ENCODE measurements at places on chromosomes 2 and 18.

DNA sequence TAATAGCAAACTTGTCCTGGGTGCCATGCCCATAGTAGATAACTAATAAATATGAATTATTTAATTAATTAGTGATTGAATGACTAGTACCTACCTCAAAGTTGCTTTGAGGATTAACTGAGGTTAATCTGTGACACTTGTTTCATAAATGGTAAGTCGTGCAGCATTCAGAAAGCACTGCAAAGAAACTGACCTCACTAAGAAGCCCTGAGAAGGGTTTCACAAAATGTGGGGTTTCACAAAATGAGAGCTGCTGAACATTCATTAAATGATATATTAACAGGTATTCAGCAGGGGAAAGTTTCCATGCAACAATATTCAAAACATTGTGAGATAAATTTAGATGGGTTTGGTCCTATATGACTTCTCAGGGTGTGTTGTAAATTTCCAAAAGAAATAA, 236.2 kb downstream of the OSR1 start:
- DNase-seq: no peak

- DNase-seq: no peak
These were observed 4.2 kb upstream of the ONECUT2 start for GRCh38 chr18:57431002-57431382.

- DNase-seq: peak; percentile 88
These were observed 39.5 kb upstream of the MCFD2 start for GRCh38 chr2:46954951-46955571.

- no peak for DNase-seq
These were observed 694.8 kb upstream of the SLC39A10 start for GRCh38 chr2:194962254-194962653.

GRCh38 chr2:156110890-156111289, 221.6 kb downstream of the NR4A2 start:
- DNase-seq: no peak

DNA sequence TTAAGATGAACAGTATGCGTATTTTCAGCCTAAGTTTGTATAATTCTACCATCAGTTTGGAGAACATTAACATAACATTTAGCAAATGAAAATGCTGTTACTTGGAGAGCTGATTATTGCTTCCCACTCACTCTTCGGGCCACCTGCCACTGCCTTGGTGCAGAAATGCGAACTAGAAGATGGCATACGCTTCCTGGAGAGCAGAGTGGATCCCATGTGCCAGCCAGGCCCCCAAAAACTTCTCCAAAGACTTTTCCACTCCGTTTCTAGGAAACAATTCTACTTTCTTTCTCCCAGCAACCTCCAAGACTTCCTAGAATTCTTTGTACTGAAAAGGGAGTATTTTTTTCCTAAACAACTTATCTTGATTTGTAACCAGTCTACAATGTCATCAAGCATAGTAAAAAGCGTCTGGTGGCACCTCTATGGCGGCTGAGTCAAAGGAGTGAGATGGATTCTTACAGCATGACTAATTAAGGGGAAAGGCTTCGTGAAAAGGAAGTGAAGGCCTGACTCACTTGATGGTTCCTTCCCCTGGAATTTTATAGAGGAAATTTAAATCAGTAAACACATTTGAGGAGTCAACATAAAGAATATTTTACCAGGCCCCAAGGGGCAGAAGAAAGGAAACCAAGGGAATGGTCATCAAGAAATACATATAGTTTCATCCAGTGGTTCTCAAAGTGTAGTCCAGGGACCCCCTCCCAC, 36.6 kb downstream of the FEZ2 start:
- DNase-seq: no peak

GRCh38 chr2:224847961-224848850, 132.0 kb upstream of the CCDC195 start:
- DNase-seq: no peak

DNA sequence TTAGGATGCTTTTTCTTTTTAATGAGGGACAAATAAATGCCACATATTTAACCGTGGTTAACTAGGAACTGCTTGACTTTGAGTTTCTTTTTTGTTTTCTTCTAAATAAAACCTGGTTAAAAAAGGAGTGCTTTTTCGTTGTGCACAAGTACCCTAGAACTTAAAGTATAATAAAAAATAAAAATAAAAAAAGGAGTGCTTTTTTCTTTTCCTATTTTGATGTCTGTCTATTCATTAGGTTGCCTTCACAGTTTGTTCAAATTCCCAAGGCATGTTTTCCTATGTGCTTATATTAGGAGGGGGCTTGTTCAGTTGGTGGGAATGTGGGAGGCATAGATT, 4.4 kb downstream of the FOSL2 start:
- no peak for DNase-seq

Measured in sigmoid colon (tissue), 7 donors.